ENCODE measurements at places on chromosomes 12 and 14. TPM values are rescaled to one million over a fixed set of nuclear protein-coding genes. Genes with fewer than 3 reads are reported as not detected.

Gene RPS6KL1
- 2.9 TPM for total RNA-seq

Gene DTX1
- 7.5 TPM for total RNA-seq

GRCh38 chr14:63512861-63513260 lies 30.3 kb downstream of the PPP2R5E start:
- H3K4me1 ChIP-seq = peaks cover 66% of the 10 kb centered on the region
- no peak for DNase-seq
- no peaks in the 10 kb centered on the region for H3K27me3 ChIP-seq

GRCh38 chr14:105488781-105489541 lies 2.1 kb upstream of the TEDC1 start:
- peak overlapping the region; percentile 97 for H3K27ac ChIP-seq
- peak overlapping the region; percentile 65 for H3K4me3 ChIP-seq
- no peak for DNase-seq
- H3K27me3 ChIP-seq = no peaks in the 10 kb centered on the region
- peaks cover 51% of the 10 kb centered on the region for H3K4me1 ChIP-seq

Gene CLMN
- total RNA-seq = 0.70 TPM

Gene LRRC74A
- total RNA-seq = not detected

DNA sequence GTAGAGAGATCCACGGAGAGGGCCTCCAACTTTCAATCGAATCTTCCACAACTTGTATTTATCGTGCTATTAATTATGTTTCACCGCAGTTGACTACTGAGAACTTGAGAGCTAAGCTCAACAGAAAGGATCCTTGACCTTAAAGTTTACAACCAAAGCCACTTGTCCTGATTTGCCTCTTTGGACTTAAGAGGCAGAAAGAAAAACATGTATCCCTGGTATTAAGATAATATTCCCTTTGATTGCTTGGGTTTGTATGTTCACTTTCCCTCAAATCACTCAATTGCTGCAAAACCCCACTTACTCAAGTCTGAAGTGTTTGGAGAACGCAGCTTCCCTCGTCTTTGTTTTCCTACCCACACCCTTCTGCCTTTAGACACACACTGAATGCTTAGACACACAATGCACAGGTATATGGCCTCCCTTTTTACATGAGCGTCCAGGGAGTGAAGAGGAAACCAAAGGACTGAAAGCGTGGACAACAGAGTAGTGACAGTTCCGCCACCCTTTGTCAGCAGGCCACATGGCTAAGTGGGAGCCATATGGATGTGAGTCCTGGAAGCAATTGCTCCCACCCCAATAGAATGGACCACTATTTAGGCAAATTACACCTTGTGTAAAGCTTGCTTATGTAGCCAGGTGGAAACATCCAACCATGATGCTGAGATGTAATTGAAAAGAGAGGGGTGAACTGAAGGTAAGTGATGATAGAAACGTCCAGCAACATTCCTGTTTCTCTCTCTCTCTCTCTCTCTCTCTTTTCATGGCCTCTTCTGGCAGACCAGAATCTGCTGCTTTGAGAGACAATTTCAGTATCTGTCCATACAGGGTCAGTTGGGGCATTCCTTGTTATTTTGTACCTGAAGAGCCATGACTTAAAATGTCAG lies 1.4 kb upstream of the PKP2 start:
- H3K27ac ChIP-seq = no peak overlapping the region
- DNase-seq = no peak
- H3K4me3 ChIP-seq = no peak overlapping the region

Gene LIN7A
- not detected for total RNA-seq

- peaks cover 20% of the 10 kb centered on the region for H3K36me3 ChIP-seq
- DNase-seq = peak; percentile 28
- no peaks in the 10 kb centered on the region for H3K27me3 ChIP-seq
Observed at GRCh38 chr14:67583711-67584644, 16.1 kb downstream of the PIGH start.

- H3K27me3 ChIP-seq = no peaks in the 10 kb centered on the region
- no peak for DNase-seq
- H3K36me3 ChIP-seq = no peaks in the 10 kb centered on the region
- no peaks in the 10 kb centered on the region for H3K4me1 ChIP-seq
Observed at GRCh38 chr14:69291891-69292561, 32.1 kb downstream of the GALNT16 start.

DNA sequence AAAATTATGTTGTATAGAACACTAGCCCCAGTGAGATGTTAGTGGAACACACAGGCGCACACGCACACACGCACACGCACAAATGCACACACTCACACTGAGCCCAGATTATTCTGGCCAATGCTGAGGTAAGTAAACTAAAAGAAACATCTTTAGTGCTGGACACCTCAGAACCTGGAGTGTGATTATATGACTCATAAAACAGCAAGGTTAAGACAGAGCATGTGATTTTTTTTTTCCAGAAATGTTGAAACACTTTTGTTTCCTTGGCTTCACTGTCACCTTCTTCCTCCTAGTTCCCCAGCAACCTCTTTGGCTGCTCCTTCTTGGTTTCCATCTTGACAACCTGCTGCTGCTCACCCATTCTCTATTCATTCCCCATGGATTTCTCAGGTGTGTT lies 141.0 kb upstream of the ALG10B start:
- no peak overlapping the region for H3K4me3 ChIP-seq
- no peaks in the 10 kb centered on the region for H3K27me3 ChIP-seq
- no peak for DNase-seq
- H3K4me1 ChIP-seq = no peaks in the 10 kb centered on the region

Gene SALL2
- 6.5 TPM for total RNA-seq

Gene CACNA2D4
- 15.1 TPM for total RNA-seq

GRCh38 chr14:95480109-95480886 lies 36.2 kb downstream of the SYNE3 start:
- H3K4me1 ChIP-seq = peaks cover 51% of the 10 kb centered on the region
- DNase-seq = peak; percentile 49
- peaks cover 8% of the 10 kb centered on the region for H3K36me3 ChIP-seq
- peak overlapping the region; percentile 61 for H3K27ac ChIP-seq
- no peak overlapping the region for H3K4me3 ChIP-seq

GRCh38 chr12:104219908-104220404 lies 4.4 kb downstream of the TXNRD1 start:
- peaks cover 29% of the 10 kb centered on the region for H3K4me1 ChIP-seq
- H3K27me3 ChIP-seq = no peaks in the 10 kb centered on the region
- peak; percentile 45 for DNase-seq

- H3K27ac ChIP-seq = no peak overlapping the region
- DNase-seq = no peak
- no peaks in the 10 kb centered on the region for H3K36me3 ChIP-seq
- peaks cover 8% of the 10 kb centered on the region for H3K4me1 ChIP-seq
- H3K27me3 ChIP-seq = no peaks in the 10 kb centered on the region
- no peak overlapping the region for H3K4me3 ChIP-seq
Observed at GRCh38 chr12:93855261-93855660, 178.1 kb downstream of the CRADD start.

DNA sequence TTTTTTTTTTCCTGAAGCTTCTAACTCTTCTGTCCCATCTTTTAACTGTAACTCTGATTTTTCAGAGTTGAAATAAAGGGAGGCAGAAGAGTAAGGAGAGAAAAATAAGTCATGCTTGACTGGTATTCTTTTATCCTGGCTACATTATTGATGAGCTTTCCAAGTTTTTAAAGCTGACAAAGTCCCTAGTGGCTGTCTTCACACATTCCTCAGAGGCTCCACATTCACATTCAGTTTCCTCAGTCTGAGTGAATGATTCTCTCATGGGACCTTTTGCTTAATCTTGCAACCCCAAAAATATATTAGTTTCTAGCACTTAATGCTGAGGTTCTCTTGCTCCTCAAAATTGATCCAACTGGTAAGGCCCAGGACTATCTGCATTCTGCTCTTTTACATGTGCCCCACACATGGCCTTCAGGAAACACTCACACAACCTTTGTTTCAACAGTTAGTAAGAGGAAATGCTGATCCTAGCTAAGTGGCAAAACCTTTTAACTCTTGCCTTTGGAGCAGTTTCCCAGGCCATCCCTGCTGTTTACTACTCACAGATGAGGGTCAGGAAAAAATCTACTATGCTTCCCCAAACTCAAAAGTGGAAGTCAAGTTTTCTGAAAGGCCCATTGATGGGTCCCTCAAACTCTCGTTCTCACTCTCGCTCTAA lies 61.7 kb upstream of the SLC6A15 start:
- no peak overlapping the region for H3K4me3 ChIP-seq
- no peaks in the 10 kb centered on the region for H3K36me3 ChIP-seq
- H3K4me1 ChIP-seq = no peaks in the 10 kb centered on the region
- H3K27ac ChIP-seq = no peak overlapping the region
- H3K27me3 ChIP-seq = no peaks in the 10 kb centered on the region

DNA sequence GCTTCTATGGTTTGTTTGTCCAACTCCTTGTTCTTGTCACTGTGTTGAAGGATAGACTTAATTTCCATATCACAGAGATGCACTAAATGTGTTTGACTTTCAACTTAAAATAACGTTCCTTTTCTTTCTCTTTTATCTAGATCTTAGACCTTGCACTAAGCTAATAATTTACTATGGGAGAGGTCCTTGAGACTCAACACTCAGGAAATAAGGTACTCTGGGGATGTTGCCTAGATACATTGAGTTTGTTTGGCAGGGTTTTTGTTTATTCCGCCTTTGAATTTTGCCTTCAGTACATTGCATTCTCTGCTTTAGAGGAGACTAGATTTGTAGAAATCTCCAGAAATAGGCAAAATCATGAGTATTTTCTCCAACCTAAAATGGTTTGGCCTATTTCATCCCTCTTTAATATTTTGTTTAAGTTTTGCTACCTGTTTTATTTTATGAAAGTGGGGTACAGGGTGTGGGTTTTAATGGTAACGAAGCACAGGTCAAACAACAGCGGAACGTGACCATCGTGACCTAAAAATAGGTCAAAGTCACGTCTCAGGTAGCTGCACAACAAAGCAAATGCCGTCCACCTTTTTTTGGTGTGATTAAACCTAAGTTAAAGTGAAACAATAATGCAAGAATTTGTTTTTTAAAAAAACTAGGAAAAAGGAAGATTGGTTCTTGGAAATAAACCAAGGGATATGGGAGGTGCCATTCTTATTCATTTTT lies 115.3 kb upstream of the CPSF6 start:
- no peaks in the 10 kb centered on the region for H3K36me3 ChIP-seq
- DNase-seq = no peak
- no peak overlapping the region for H3K4me3 ChIP-seq
- no peaks in the 10 kb centered on the region for H3K4me1 ChIP-seq
- no peak overlapping the region for H3K27ac ChIP-seq
- no peaks in the 10 kb centered on the region for H3K27me3 ChIP-seq

Gene RNFT2
- 4.0 TPM for total RNA-seq

Gene PAH
- not detected for total RNA-seq

Gene PIANP
- 1.5 TPM for total RNA-seq

DNA sequence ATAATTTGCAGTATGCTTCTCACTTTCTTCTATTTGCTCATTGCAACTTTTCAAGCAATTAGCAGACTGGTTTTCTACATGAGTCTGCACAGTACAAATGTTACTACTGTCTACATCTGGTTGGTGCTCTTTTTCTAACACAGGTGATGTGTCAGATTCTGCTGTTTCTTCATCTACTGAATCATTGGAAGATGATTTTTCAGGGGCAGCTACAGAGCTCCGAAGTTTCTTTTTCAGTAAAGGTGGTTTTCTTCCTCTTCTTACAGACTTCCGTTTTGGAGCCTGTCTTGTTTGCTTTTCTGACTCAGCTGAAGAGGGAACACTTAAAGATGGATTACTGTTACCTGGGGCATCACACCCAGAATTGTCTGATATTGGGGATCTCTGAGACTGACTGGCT lies 62.1 kb downstream of the SCAF11 start:
- no peak overlapping the region for H3K4me3 ChIP-seq
- H3K27me3 ChIP-seq = no peaks in the 10 kb centered on the region
- no peak overlapping the region for H3K27ac ChIP-seq

Gene MYBPC1
- total RNA-seq = not detected

DNA sequence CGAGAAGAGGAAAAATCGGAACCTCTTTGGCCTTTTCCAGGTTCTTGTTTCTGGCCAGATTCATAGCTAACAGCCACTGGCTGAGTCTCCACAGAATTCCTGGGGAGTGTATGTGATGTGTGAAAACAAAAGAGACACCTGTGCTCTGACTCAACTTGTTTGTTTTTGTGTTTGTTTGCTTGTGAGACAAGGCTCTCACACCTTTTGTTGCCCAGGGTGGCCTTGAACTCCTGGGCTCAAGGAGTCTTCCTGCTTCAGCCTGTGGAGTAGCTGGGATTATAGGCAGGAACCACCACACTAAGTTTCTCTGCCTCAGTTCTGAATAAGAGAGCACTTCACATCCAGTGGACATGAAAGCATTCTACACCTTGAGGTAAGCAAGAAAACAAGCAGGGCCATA lies 22.7 kb downstream of the MFAP5 start:
- no peaks in the 10 kb centered on the region for H3K36me3 ChIP-seq
- no peak overlapping the region for H3K4me3 ChIP-seq
- no peaks in the 10 kb centered on the region for H3K27me3 ChIP-seq
- peaks cover 15% of the 10 kb centered on the region for H3K4me1 ChIP-seq

Gene SLC17A8
- total RNA-seq = not detected

- no peak overlapping the region for H3K27ac ChIP-seq
- no peak for DNase-seq
- H3K4me3 ChIP-seq = no peak overlapping the region
Observed at GRCh38 chr14:26599291-26599690, 1.5 kb upstream of the NOVA1 start.

DNA sequence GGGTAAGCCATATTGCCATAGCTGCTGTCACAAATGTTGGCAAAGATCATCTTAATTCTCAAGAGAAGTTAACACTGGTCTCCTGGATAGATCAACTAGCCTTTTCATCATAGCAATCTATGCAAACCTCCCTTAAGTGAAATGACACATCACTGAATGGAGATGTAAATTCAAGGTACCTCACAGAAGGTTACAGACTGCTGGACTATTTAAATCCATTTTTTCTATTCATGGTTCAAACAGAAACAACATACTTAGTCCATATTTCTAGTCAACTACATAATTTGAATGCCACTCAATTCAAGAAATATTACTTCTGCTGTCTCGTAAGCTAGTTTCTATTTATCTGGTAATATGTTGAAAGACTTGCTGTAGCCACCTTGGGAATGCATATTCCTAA lies 748.3 kb downstream of the C12orf50 start:
- H3K4me3 ChIP-seq = no peak overlapping the region
- no peaks in the 10 kb centered on the region for H3K27me3 ChIP-seq
- no peaks in the 10 kb centered on the region for H3K36me3 ChIP-seq
- no peaks in the 10 kb centered on the region for H3K4me1 ChIP-seq
- DNase-seq = no peak

DNA sequence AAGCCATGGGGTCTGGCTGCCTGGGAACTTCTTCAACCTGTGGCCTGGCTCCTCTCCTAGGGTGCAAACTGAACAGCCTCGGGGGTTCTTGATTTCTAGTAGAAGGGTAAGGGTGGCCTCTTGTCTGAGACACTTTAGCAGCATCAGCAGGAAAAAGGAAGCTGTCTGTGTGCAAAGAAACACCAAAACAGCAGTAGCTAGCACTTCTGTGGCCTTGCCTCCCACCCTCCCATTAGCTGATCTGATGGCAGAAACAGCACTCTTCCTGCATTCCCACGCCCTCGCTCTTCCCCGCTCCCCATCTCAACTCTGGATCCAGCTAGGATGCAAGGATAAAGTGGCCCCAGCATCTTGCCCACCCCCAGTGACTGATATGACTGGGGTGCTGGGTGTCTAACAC lies 20.7 kb downstream of the SLC7A8 start:
- H3K36me3 ChIP-seq = no peaks in the 10 kb centered on the region
- H3K4me3 ChIP-seq = no peak overlapping the region
- H3K4me1 ChIP-seq = peaks cover 8% of the 10 kb centered on the region
- no peaks in the 10 kb centered on the region for H3K27me3 ChIP-seq

All from CD4-positive, alpha-beta memory T cell (primary cell).